ENCODE measurements at places on chromosomes 11 and 22. TPM values are rescaled to one million over a fixed set of nuclear protein-coding genes. Genes with fewer than 3 reads are reported as not detected.

HORMAD2 gene
- polyA plus RNA-seq, result not detected

SCN4B gene
- 1.0 TPM for polyA plus RNA-seq

ASCL2 gene
- polyA plus RNA-seq, result 4.7 TPM

MUC15 gene
- 4.5 TPM for polyA plus RNA-seq

TSPAN18 gene
- 47.8 TPM for polyA plus RNA-seq

FAT3 gene
- polyA plus RNA-seq, result 16.8 TPM

OR8G5 gene
- polyA plus RNA-seq, result not detected

MISFA gene
- 4.5 TPM for polyA plus RNA-seq

SLC15A3 gene
- polyA plus RNA-seq, result 18.9 TPM

OR52M1 gene
- polyA plus RNA-seq, result not detected

NTM gene
- 45.8 TPM for polyA plus RNA-seq

DEAF1 gene
- 53.0 TPM for polyA plus RNA-seq

P4HA3 gene
- polyA plus RNA-seq, result 0.96 TPM

TRIM51 gene
- polyA plus RNA-seq, result not detected

- no peak for DNase-seq
Measured at GRCh38 chr11:70399681-70400112, 1.4 kb downstream of the CTTN start.

DNA sequence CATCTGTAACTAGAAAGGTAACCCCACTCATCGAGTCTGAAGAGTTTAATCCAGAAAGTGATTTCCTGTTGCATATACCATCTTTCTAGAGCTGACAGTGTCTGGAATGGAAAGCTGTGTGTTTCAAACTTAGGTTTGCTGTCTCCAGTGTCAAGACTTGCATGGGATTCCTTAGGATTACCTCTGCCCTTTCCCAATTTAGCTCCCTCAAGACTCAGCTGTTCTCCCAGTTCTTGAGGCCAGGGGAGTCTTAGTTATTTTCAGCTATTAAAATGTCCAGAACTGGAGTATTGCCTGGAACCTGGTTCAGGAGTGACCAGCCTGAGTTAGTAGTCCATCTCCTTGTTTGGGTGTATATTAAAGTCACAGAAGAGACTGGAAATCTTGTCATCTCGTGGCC, 25.0 kb upstream of the LDHA start:
- DNase-seq, result no peak

DNA sequence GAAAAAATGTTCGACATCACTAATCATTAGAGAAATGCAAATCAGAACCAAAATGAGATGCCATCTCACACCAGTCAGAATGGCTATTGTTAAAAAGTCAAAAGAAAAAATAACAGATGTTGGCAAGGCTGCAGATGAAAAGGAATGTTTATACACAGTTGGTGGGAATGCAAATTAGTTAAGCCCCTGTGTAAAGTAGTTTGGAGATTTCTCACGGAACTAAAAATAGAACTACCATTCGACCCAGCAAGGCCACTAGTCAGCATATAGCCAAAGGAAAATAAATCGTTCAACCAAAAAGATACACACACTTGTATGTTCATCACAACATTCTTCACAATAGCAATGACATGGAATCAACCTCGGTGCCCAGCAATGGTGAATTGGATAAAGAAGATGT, 503.2 kb downstream of the OPCML start:
- no peak for DNase-seq

GRCh38 chr11:59776210-59777066, 21.3 kb downstream of the STX3 start:
- DNase-seq, result no peak

DNA sequence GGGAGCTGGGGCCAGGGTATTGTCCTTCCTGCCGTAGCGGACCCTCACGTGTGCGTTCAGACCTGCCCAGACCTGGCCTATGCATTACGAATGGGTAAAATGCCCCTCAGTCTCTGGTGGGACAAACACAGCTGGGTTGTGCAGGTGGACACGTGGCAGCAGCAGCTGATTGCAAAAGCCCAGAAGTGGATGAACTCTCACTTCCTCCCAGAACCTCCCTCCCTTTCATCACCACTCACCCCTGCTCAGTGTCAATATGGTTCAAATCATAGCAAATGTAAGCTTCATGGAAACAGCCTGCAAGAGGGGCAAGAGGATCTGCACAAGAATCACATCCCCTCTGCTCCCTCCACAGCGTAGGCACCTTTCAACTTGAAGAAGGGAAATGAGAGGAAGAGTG, 352.1 kb downstream of the OPCML start:
- DNase-seq, result no peak

DNA sequence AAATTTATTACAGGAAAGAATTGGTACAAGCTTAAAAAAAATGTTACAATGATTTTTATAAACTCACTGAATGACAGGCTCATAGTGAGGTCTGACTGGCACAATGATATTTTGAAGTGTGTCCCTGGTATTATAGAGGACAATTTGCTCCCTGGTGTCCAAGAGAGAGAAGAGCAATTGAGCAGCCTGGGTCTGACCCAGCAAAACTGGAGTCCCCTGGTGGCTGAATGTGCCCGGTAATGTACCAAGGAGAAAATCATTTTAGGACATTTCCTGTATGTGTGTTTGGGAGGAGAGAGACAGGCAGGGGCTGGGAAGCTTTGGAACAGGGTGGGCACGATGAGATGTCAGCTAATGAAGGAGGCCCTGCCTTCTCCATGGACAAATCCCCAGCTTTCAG, 125.3 kb downstream of the APOL5 start:
- no peak for DNase-seq

GRCh38 chr11:27064086-27064485, 23.5 kb downstream of the BBOX1 start:
- no peak for DNase-seq

GRCh38 chr11:47724041-47724729, 9.0 kb upstream of the AGBL2 start:
- DNase-seq, result no peak

- DNase-seq, result no peak
Measured at GRCh38 chr11:69705351-69705811, 1.6 kb upstream of the FGF19 start.

DNA sequence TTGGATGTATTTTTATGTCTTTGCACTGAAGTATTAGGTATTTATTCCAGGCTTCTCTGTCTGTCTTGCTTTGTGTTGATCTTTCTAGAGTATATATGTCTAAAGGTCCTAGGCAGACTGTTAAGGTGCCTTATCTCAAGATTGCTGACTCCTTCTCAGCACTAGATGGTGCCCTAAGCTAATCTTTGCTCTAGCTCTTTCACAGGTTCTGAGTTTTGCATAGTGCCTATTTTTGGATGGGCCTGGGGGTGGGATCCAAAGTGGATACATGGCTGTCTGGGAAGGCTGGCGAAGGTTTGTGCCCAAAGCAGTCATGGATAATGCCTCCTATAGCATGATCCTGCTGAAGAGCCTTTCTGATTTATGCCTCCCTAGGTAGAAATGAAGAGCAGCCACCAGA, 154.9 kb downstream of the TRPC6 start:
- DNase-seq, result no peak

DNA sequence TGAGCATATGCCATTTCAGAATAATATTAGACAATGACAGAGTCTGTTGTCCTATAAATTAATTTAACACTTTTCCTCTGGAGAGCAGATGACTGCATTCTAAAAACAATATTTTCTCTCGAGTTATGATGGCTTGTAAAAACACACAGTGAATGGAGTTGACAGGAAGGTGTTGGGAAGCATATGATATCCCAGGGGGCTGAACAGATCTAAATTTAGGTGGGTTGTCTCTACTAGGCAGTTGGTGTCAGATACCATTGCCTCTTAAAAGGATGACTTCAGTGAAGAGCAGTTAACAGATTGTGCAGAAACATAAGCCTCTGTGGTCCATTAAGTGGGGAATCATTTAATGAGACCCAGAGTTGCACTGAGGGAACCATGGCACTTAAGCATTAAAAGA, 30.7 kb downstream of the SVIP start:
- no peak for DNase-seq

DNA sequence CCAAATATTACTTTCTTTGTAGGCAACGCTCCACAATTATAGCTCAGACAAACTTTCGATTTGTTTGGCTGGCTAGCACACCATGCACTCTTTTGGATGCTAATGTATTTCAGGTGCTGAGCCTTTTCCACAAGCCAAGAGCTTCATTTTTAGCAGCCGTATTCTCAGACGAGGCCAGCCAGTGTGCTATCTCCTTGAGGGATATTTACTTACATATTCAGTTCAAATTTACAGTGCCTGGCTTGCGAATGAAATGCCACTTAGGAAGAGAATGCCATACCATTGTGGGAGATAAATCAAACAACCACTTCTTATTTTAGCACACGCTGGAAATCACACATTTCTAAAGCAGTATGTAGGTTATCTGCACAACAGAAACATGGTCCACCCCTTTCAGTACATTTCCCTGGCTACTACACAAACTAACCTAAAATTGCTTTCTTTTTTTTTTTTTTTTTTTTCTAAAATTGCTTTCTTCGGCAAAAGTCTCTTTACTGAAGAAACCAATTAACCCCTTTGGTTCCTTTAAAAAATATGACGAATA, 236.9 kb downstream of the CADM1 start:
- DNase-seq, result no peak

- DNase-seq, result no peak
Measured at GRCh38 chr11:126452241-126453101, 97.0 kb downstream of the ST3GAL4 start.

GRCh38 chr11:93591247-93591898, 48.2 kb upstream of the SMCO4 start:
- DNase-seq, result no peak

DNA sequence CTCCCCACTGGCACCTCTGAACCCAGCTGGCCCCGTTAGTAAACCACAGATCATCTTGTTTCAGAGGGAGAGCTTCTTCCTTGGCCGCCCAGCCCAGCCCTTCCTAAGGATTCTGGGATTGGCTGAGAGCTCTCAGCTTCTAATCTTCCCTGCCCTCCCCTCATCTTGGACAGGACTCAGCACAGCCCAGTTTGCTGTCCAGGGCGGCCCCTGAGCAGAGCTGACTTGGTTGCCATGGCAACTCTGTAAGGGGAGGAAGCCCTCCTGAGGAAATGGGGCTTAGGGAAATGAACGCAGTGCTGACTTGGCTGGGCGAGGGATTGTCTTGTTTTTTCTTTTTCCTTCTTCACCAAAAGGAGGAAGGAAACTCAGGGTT, 4.6 kb downstream of the APOL4 start:
- no peak for DNase-seq

- no peak for DNase-seq
Measured at GRCh38 chr22:20271114-20271994, 3.2 kb upstream of the RTN4R start.

DNA sequence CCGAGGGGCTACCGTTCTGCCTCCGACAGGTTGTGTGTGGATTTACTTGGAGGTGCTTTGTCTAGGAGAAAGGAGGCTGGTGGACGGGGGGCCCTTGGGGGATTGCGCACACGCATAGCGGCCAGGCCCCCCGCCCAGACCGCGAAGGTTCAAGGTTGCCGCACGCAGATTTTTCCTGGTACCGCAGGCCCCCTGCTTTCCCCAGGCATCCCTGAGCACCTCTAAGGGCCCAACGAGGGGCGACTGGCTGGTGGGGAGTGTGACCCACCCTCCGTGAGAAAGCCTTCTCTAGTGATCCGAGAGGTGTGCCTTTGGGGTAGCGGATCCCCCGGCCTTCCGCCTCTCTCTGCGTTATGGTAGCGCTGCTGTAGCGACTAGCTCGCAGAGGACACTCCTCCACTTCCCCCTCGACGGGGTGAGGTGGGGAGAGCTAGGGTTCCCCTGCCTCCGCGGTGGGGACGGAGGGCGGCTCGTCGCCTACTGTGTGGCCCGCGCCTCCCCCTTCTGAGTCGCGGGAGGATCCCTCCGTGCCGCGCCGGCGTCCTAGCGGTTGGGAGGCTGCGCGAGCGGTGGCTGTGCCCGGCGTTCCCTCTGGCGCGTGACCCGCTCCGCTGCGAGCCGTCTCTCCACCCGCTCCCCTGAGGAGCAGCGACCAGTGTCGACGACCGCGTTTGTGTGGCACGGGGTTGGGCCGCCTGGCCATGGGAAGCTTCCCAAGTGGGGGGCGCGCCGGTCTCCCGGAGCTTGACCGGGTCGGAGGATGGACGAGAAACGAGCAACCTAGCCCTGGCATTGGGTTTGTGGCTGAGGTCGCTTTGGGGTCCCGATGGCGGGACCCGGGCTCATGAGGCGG, 3900.0 kb upstream of the OR11H1 start:
- DNase-seq, result no peak

DNA sequence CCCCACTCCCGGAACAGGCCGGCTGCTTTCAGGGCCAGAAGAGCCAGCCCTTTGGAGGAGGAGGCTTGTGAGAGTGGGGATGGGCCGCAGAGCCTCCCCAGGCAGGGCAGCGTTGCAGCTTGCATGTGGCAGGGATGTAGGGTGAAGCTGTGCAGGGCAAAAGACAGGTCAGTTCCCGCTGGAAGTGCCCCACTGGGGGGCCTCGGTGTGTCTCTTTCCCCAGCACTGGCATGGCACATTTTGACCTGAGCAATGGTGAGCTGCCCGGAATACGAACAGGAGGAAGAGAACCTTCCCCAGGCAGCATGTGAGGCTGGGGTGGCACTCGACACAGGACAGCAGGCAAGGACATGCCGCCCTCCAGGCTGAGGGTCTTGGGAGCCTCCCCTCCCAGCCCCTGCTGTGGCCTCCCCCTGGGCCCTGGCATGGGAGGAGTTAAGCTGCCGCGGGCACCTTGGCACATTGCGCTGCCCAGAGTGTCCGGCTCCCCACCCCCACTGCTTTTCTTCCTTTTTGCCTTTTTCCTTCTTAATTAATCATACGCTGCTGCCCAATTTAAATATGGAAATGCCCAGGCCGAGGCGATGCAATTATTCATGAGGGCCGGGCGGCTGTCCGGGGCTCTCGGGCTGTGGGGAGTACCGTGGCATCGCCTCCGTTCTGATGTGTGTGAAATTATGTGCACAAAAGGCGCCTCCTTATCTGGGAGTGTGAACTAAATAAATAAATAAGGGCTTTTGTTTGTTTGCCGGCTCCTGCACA, 76.0 kb upstream of the WNT7B start:
- no peak for DNase-seq

GRCh38 chr22:21933910-21934309, 18.7 kb downstream of the PPM1F start:
- DNase-seq, result no peak

- no peak for DNase-seq
Measured at GRCh38 chr11:8267831-8268529, 4.3 kb upstream of the LMO1 start.

DNA sequence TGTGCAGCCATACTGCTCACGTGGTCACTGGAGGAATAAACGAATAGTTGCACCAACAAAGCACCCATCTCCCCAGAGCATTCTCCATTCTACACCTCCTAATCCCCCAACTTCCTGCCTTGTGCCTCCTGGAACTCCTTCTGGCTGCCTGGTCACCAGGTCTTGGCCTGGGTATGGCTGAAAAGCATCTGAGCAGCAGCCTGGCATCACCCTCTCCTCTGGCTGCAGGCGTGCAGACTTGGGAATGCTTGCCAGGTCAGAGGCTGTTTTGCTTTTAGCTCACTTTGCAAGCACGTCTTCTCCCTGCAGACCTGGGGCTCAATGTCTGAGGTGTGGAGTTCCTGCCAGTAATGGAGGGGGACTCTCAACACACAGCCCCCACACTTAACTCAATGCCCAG, 33.3 kb upstream of the KCNJ11 start:
- no peak for DNase-seq

GRCh38 chr11:63907808-63908530, 9.0 kb downstream of the RCOR2 start:
- no peak for DNase-seq

- no peak for DNase-seq
Measured at GRCh38 chr11:19577976-19578619, 134.5 kb upstream of the NAV2 start.

All from left renal pelvis (tissue), 4 donors.